ENCODE measurements at places on chromosomes 7 and 10.

DNA sequence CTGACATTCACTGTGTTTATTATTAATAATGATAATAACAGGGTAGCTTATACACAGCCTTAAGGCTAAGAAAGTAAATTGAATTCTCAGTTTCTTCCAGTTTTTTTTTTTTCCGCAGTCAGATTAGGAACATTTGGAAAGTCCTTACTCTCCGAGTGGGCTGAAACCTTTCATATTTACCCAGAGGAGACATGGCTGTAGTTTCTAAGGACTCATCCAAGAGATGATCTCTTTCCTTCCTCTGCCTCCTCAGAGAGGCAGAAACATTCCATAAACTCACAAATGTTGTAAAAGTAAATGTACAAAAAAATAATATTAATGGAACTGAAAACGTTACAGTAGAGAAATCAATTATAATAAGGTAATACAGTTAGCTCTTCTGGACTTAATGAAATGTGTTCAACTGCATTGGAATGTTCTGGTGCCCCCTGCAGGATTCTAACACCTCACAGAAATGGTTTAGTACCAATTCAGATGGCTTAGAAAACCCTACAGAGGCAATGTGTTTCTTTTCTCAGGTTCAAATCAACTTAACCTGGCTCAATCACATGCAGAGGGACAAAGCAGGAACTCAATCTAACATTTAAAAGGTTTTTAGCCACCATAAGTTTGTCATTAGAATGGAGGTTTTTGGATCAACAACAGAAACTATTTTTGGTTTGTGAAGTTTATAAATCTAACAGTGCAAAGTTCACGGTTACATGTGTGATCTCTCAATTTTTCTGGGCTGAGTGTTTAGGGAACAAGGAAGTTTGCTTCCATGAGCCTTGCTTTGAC is 71.7 kb downstream of the ICA1 start:
- DNase-seq, result peak; percentile 41

- no peak for DNase-seq
These were observed 7.3 kb downstream of the NPY start for GRCh38 chr7:24291271-24291670.

GRCh38 chr10:53025172-53025711 is 252.7 kb upstream of the MBL2 start:
- no peak for DNase-seq

DNA sequence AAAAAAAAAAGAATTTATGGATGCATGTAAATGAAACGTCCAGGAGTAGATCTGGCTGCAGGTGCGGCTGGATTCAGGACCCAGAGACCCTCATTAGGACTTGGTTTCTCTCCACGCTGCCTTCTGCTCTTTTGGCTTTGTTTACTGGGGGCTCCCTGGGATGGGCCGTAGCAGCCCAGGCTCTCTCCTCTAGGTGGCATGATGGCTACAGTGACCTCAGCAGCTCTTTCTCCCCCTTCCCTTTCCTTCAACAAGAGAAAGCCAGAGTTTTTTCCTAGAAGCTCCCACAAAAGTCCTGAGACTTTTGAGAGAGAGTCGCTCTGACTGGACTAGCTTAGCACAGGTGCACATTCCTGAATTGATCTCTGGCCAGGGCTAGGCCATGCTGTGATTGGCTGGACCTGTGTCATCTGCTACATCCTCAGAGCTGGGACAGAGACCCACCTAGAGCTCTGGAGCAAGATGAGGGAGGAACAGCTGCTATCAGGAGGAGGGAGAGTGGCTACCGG is 67.8 kb upstream of the PDCD4 start:
- DNase-seq, result no peak

GRCh38 chr7:121371883-121372282 is 24.2 kb downstream of the FAM3C start:
- DNase-seq, result no peak

DNA sequence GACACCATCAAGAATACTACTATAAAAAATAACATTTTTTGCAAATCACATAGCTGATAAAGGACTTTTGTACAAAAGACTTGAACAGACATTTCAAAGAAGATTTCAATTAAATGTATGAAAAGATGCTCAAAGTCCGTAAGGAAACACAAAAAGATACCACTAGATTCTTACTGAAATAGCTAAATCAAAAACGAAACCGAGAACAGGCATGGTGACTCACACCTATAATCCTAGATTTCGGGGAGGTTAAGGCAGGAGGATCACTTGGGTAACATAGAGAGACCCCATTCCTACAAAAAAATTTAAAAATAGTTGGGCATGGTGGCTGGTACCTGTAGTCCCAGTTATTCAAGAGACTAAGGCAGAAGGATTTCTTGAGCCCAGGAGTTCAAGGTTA is 520.2 kb upstream of the GRM3 start:
- DNase-seq, result no peak

DNA sequence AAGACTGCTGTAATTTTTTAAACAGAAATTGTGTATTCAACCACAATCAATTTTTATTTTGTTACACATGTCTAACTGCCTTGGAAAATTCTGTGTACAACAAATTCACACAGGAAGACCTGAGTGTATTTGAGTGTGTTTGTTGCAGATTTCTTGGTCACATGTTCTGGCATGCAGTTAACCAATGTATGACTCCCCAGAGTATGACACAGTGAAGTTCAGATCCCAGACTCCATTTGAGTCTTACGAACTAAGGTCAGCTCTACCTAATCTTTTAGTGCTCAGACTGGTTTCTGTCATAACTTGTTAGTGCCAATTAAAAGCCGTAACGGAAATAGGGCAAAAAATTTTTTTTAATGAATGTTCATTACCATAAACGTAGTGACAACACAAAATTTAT is 5.8 kb downstream of the GNAI1 start:
- DNase-seq, result no peak

- DNase-seq, result no peak
These were observed 55.6 kb downstream of the CRTAC1 start for GRCh38 chr10:97974526-97975525.

Measured in stimulated activated CD4-positive, alpha-beta T cell treated with anti-CD3 and anti-CD28 coated beads, Interleukin-1b, Interleukin-23, amount 100 ng/mL, for 1 hour (primary cell).